ENCODE measurements at places on chromosomes 1 and 21. TPM values are rescaled to one million over a fixed set of nuclear protein-coding genes. Genes with fewer than 3 reads are reported as not detected.

DNA sequence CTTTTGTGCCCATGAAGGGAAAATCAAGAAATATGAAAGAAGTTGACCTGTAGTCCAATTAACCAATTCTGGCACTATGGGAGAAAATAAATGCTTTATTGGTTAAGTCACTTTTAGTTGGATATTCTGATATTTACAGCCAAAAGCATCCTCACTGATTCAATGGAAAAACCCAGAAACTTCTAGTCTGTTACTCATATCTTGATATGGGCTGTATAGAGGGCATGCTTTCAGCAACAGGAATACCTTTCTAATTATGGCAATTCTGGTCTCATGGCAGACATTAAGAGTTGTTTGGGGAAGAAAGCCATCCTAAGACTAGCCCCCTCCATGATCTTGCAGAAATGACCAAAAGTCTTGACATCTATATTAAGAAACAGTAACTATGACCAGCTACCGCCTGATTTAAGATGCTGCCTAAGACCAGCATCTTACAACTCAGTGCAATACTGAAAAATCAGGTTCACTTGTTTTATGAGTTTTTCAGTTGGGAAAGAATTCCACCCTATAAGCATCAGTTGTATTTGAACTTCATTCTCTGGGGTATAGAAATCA, 91.5 kb upstream of the VAV3 start:
- no peak for DNase-seq

The NUDC gene
- total RNA-seq: 49.4 TPM

The TIE1 gene
- 24.2 TPM for total RNA-seq

The AVPR1B gene
- total RNA-seq: not detected

DNA sequence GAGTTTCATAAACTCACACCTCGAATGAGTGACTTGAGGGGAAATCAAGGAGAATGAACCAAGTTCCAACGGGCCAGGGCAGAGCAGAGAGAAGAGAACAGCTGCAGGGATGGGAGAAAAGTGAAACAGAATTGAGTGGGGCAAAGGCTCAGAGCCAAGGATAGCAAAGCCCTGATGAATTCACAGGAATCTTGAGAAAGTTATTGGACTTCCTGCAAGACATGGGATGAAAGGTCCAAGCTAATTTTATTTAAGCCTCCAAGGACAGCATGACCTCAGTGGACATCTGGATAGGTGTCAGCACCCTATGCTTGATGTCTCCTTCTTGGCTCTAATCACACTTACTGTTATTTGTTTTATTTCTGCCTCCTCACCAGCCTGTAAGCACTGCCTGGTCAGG, 43.0 kb upstream of the RAVER2 start:
- DNase-seq: no peak

All from breast epithelium (tissue), 4 donors.